ENCODE measurements at places on chromosomes 3 and 15.

- H3K4me3 ChIP-seq = no peak overlapping the region
- no peaks in the 10 kb centered on the region for H3K27me3 ChIP-seq
- H3K36me3 ChIP-seq = peaks cover 7% of the 10 kb centered on the region
- no peaks in the 10 kb centered on the region for H3K4me1 ChIP-seq
Measured at GRCh38 chr3:168002786-168003368, 92.8 kb downstream of the GOLIM4 start.

DNA sequence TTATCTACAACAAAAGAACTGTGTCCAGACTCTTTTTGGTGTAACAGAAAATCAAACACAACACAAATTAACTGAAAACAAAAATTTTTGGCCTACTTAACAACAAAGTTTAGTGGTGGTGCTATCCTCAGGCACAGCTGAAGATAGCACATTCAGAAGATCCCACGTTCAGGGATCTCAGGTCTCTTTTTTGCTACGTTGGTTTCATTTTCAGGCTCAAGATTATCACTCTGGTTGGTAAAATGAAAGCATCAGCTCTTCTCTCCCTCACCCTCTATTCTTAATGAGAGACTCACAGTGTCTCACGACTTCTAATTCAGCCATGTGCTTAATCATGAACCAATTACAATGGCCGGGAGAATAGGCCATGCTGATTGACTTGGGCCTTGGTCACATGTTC is 146.9 kb upstream of the PTPRG start:
- H3K4me1 ChIP-seq = no peaks in the 10 kb centered on the region
- no peak overlapping the region for H3K27ac ChIP-seq
- peaks cover 7% of the 10 kb centered on the region for H3K27me3 ChIP-seq
- no peak for DNase-seq
- H3K36me3 ChIP-seq = no peaks in the 10 kb centered on the region
- no peak overlapping the region for H3K4me3 ChIP-seq

DNA sequence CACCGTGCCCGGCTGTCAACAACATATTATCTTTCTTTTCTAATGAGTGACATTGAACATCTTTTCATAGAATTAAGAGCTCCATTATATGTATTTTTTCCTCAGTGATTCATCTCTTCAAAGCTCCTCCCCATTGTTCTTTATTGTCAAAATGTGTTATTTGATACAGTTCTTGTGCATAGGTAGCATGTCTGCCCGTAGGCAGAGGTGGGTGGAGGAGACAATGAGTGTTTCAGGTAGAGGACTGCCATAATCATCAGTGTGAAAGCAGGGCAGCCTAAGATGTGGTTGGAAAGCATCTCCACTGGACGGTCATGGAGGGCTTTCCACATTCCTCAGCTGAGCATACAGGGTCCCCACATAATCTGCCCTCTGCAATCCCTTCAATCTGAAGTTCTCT is 452.0 kb upstream of the MCTP2 start:
- no peak overlapping the region for H3K4me3 ChIP-seq
- H3K27ac ChIP-seq = no peak overlapping the region
- no peak for DNase-seq
- H3K4me1 ChIP-seq = peaks cover 5% of the 10 kb centered on the region
- no peaks in the 10 kb centered on the region for H3K36me3 ChIP-seq
- H3K27me3 ChIP-seq = peaks cover 2% of the 10 kb centered on the region

DNA sequence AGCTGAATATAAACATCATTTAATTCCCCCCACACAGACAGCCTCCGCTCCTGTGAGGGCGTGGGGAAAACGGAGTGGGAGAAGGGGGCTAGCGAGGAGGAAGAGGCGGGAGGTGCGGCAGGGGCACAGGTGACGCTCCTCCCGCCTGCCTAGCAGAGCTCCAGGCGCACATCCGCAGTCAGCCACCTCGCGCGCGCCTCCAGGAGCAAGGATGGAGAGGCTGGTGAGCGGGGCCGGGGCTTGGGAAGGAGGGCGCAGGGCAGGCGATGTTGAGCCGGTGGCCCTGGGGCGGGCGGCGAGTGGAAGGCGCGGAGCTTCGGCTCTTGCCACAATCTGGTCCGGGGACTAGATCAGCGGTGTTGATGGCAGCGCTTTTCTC is at the start of gene CD200:
Gene CD200, plus strand, starts transcription at position 155 of the 379 bp plus-strand sequence. Its CDS starts 57 bp downstream, at position 212.
- H3K27ac ChIP-seq = peak within 1 kb of the TSS; percentile 93
- peak within 1 kb of the TSS; percentile 79 for H3K4me3 ChIP-seq
- H3K27me3 ChIP-seq = peaks cover 2% of the 10 kb centered on the region
- H3K36me3 ChIP-seq = no peaks in the 10 kb centered on the region

- no peaks in the 10 kb centered on the region for H3K36me3 ChIP-seq
- no peak for DNase-seq
- H3K27me3 ChIP-seq = peaks cover 49% of the 10 kb centered on the region
Measured at GRCh38 chr3:159187706-159188105, 385.9 kb downstream of the MFSD1 start.
